ENCODE measurements at places on chromosomes 1 and 21.

DNA sequence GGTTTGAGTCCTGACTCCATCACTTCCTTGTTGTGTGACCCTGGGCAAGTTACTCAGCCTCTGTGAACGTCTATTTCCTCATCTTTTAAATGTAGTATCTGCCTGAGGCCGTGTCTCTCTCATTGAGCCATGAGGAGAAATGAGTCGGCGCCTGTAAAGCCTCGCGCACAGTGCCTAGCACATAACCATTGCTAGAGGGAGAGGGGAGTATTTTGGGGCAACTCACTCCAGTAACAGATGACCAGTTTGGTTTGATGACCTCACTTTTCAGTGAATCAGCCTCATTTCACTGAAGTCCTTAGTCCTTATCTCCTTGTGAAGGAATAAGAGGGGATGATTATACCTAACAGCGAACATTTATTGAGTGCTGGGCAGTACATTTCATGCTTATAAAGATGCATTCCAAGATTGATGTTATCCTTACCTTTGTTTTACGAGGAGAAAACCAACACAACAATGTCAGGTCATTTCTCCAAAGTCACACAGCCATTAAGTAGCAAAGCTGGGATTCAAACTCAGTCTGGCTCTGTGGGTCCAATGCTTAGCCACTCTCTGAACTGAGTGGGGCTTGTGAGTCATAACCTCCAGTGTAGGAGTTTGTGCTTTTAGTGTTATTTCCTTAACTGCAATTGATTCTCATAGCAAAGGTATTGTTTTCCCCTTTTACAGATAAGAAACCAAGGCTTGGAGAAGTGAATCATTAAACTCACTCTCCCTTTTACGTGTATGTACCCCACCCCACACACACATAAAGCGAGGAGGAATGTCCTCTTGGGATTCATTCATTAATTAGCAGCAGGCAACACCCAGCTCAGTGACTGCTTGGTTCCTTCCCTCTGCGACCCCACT, 25.9 kb downstream of the KCNC4 start:
- peak; percentile 36 for DNase-seq

- peak; percentile 20 for DNase-seq
These were observed 93.7 kb upstream of the ETS2 start for GRCh38 chr21:38712071-38712470.

- no peak for DNase-seq
These were observed 188.1 kb upstream of the SAMSN1 start for GRCh38 chr21:14734191-14734590.

DNA sequence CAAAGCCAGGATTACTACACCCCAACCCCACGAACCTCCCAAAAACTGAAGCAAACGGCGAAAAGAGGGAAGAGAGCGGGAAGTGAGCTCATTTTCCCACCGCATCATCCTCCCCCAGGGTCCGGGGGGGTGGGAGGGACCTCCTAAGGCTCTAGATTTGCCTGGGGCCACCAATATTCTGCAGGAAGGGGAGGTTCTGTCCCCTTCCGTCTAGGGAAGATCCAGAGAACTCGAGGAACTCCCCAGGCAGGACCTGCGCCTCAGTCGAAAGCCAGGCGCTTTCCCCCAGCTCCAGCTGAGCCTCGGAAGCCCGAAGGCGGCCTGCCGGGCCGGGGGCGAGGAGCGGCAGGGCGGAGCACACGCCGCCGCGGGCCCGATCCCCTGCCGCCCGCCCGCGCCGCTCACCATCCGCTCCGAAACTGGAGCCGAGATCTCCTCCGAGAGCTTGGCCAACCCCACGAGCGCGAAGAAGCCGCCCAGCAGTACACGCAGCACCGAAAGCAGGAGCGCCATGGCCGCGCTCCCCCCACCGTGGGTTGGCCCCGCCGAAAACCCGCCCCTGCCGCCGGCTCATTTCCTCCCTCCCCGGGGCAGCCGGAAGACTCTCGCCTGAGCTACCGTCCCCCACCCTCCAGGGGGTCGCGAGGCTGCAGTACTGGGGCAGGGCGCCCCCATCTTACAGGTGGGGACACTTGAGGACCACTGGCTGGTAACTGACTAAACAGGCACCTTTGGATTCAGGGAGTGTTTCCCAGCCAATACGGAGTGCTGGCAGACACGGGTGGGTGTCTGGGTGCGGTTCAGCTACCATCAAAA, at the start of gene TMEM35B:
TSS of gene TMEM35B (minus strand) at position 555 of the 816 bp plus-strand sequence. CDS start at position 513, 42 bp downstream.
- peak; percentile 66 for DNase-seq

DNA sequence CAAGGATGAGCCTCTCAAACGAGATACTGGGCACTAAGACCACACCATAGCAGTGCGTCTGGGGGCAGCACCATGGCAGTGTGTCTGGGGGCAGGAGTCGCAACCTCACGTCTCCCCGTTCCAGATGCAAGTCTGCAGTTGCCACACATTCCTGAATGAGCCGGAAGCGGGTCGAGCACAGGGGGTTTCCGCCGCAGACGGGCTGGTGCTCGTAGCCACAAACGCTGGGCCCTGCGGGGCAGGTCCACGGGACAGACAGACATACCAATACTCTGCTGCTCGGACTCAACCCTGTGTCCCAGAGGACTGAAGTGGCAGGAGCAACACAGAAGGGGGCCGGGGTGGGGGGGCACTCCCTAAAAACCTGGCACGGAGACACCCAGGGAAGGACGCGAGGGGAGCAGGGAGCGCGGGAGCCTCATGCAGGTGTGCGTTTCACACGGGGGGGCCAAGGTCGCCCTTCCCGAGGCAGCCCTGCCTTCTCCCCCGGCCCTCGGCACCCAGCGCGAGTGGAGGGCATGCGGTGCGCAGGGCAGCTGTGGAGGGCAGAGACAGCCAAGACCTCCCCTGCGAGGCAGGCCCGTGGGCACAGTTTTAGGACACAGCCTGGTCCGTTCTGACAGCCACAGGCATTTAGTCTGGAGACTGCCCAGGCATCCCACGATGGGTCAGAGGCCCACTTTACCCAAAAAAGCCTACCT, 24.5 kb downstream of the PTTG1IP start:
- no peak for DNase-seq

GRCh38 chr1:203307641-203308126, 2.4 kb downstream of the BTG2 start:
- no peak for DNase-seq

DNA sequence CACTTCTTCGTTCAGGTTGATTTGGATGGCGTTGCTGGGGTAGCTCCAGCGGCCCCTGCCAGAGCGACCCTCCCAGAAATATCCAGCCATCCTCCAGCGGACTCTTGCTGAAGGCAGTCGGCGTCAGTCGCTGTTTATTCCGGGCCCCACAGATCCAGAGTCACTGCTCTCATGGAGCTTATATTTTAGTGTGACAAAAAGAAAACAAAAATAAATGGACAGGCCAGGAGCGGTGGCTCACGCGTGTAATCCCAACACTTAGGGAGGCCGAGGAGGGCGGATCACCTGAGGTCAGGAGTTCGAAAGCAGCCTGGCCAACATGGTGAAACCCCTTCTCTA, 791 bp upstream of the CFAP298 start:
- DNase-seq: no peak

- no peak for DNase-seq
These were observed 444.2 kb downstream of the GPATCH2 start for GRCh38 chr1:217186664-217187063.

- no peak for DNase-seq
These were observed 823 bp upstream of the KIF1B start for GRCh38 chr1:10209590-10209904.

- no peak for DNase-seq
These were observed 85.2 kb upstream of the KCND3 start for GRCh38 chr1:112074711-112075110.

- DNase-seq: no peak
These were observed 640.7 kb upstream of the PTBP2 start for GRCh38 chr1:96080925-96081324.

DNA sequence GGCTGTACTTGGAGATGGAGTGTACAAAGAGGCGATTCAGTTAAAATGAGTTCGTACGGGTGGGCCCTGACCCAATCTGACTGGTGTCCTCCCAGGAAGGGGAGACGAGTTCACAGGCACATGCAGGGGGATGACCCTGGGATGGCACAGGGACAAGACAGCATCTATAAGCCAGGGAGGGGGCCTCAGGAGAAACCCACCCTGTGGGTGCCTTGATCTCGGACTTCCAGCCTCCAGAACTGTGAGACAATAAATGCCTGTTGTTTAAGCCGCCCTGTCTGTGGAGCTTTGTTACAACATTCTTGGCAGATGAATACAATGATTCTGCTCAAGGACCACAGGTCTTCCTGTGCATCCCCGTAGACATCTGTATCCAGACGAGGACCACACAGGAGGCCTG, 14.6 kb upstream of the CLDN14 start:
- DNase-seq: no peak

DNA sequence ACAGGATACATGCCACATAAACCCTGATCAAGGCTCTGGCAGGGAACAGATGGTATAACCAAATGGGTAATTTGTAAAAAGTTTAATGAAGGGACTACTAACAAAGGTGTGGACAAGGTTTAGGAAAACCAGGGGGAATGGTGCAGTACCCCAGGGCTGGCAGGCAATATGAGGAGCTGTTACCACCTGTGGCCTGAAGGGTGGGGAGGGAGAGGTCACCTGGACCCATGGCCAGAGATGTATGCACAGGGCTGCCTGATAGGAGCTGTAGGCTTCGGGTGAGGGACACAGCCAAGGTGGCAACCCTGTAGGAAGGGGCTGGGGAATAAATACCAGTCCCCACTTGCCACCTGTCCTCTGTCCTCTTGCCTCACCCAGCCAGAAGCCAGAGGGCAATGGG, 51.4 kb upstream of the ID3 start:
- no peak for DNase-seq

- DNase-seq: no peak
These were observed 47.6 kb downstream of the KIAA0319L start for GRCh38 chr1:35509558-35509957.

DNA sequence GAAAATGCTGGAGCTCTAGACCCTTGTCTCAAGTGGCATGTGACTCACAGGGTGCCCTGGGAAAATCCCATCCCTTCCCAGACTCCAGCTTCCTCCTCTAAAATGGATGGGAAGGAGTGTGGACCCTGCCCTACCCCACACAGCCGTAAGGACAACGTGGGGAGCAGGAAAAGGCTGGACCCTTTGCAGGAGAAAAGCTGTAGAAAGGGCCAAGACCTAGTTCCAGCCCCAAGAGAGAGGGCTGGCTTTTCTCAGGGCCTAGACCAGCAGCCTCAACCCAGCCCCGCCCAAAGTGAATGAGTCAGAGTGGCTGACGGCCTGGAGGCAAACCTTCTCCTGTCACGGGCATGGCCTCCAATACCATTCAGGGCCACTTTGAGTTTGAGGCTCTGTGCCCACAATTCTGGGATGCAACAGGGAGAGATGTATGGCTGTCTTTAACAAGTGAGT, 1.1 kb downstream of the LAMB3 start:
- peak; percentile 74 for DNase-seq

DNA sequence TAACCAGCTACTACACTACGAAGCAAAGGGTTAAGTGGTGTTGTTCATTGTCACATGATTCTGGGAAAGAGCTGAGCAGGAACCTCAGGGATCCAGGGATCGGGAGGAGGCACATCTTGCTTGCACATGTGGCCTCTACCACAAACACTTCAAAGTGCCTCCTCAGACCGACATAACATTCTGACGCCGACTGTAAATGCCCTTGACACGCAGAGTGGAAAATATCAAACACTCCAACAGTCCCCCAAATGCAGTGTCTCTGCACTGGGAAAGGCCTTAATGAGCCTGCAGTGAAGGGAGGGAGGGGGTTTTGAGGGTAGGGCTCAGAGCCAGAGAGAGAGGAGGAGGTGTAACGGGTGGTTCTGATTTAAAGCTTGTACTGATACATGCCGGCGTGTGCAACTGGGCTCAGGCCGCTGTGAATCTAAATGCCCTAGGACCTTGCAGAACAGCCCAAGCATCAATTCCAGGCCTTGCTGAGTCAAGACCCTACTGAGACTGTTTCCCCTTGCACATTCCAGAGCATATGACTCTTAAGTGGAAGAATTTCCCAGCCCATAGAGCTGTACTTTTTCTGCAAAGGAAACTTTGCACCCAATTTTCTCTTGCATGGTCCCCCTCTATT, 163.7 kb downstream of the NTMT2 start:
- no peak for DNase-seq

GRCh38 chr1:101311146-101311920, 74.5 kb downstream of the S1PR1 start:
- DNase-seq: no peak

DNA sequence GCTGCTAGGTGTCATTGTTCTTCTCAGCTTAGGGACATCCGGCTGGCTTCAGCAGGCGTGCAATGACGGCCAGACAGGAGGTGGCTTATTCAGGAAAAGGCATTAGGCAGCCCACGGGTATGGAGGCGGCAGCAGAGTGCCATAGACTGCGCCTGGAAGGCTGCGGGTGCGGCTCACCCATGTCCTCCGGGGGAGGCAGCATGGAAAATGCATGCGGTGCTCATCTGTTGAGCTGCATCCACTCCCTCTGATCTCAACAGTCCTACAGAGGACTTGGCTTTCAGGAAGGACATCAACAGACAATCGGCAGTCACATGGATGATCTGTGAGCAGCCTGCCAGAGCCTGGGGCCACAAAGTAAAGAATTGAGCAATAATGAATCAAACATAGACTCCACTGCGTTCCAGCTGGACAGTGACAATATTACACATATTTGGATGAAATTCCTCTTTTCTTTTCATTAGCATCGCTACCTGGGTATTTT, 42.9 kb downstream of the UMODL1 start:
- peak; percentile 22 for DNase-seq

DNA sequence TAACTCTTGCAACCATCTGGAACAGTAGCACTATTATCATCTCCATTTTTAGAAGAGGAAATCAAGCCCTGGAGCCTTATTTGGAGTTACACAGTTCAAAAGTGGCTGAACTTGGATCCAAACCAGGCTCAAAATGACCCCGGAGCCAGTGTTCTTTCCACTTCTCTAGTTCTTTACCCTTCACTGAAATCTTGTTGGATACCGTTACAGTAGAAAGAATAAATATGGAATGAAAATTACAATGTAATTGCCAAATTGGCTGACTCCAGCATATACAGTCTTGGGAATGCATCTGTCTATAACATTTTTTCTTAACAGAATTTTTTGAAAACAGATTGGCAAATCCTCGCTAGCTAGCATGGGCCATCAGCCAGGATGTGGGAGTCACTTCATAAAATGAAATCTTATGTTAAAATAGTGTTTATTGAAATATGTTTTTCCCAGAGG, 261.4 kb downstream of the CTH start:
- DNase-seq: no peak

GRCh38 chr21:34526241-34526617, 14.2 kb upstream of the KCNE1 start:
- DNase-seq: no peak

DNA sequence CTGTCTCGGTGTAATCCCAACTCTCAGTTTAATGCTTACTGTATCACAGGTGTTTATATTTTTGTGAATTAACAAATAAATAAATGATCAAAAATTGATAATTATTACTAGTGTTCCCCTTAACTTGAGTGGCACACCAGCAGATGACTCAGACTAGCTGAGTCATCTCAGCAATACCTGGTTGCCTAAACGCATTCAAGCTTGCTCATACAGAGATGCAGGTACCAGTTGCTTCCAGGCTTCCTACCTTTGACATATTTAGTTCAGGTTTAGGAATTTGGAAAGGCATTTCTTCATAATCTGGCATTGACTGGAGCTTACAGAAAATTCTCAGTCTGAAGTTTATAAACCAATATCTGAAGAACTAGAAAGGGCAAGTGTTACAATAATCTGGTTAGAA, 78.9 kb upstream of the LMO4 start:
- DNase-seq: no peak

- no peak for DNase-seq
These were observed 1.1 kb downstream of the PLXNA2 start for GRCh38 chr1:208242941-208243526.

Data from HTR-8/SVneo (cell line).